Right hindlimb (tissue), 1 donor: ENCODE measurements at places on chromosomes 7 and 10.
A peak's percentile ranks its signal among the peaks of the same experiment; 100 is the strongest.

DNA sequence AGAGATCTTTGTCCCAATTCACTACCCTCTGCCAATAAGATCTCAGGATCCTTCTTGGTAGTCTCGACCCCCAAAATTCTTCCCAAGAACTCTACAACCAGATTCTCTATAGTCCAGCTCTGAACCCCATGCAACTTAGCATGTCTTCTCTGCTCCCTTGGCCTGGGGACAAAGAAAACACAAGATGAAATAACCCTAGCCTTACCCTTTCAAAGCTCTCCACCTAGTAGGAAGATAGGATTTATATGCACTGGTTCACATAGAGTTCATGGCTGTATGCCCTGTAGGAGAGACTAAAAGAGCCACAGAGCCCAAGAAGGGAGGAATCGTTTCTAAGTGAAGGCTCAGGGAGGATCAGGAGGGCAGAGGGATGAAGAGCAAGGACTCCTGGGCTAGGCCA lies 96.1 kb downstream of the PPP1R3C start:
- no peak for DNase-seq

DNA sequence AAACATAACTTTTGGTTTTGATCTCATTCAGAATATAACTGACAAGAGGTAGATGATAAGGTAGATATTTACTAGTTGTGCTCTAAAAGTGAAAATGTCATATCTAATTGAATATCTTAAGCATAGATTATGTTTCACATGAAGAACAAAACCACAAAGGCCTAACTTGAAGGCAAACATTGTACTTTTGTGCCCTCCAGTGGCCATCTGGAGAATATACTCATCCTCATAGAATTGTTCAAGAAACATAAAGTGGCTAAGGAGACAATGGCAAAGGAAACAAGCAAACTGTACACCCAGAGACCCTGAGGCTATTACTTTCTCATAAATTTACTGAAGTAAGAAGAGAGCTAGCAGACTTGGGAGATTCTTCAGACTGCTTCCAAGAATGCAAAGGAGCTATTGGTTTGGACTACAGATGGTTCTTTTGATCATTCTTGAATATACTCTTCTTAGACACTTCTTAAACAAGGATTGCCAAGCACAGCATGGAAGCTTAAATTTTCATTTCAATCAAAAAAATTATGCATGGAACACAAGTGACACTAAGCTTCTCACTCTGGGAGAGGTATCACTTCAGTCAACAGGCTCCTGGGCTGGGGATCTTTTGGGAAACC lies 98.2 kb upstream of the DKK1 start:
- DNase-seq = peak; percentile 62

DNA sequence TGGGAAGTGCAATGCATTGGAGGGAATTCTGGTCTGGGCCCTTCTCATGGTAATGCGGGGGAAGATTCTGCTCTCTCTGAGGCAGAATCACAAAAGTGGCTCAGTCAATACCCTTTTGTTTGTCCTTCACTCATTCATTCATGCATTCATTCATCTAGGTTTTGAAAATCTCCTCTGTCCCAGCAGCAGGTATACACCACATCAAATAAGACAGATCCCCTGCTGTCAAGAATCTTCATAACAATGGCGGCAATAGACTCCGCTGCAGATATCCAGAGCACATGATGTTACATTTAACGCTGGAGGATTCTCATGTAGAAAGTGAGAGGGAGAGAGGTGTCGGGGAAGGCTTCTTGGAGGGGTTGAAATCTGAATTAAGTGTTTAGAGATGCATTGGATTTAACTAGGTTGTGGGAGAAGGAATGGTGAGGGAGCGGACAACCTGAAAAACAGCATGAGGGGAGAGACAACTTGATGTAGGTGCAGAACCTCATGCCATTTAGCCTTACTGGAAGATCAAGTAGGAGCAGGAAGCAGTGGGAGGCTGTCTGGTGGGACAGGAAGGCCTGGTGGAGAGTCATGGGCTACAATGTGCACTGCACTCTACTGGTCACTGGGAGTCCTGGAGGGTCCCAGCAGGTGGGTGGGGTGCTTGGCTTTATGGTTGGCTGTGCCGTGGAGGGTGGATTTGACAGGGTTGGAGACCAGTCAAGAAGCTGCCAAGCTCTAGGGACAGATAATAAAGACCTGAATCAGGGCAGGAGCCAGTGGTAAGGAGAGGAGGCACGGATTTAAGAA lies 5.2 kb upstream of the FAM180A start:
- no peak for DNase-seq

DNA sequence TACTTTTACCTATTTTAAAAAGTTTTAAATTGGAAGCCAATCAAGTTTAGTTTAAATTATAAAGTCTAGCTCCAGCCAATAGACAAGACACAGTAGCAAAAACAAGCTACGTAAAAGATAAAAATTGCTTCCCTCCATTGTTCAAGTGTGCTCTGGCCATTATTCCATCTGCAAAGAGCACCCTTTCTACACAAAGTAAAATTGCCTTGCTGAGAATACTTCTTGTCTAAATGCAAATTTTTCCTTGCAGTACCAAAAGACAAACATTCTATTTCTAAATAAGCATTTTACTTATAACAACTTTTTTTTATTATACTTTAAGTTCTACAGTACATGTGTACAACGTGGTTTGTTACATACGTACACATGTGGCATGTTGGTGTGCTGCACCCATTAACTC lies 75.9 kb upstream of the ZNF746 start:
- DNase-seq = no peak

DNA sequence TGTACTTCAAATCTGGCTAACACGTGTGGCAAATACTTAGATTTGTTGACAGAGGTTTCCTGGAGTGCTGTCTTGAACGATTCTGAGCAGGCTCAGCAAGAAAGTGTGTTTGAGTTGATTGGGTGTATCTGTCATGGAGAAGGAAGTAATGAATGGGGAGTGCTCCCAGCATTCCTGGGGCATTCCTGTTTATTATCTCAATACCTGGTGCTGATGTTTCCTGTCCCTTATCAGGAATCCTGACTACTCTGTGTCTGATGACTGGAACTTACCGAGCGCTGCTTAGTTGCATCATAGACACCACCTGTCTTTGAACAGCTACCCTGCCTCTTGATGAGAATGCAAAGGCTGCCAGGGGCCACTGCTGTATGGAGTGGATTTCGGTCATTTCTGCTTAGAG lies 41.0 kb upstream of the TMEM248 start:
- DNase-seq = no peak

- DNase-seq = no peak
Observed at GRCh38 chr7:64320547-64321513, 7.1 kb downstream of the ZNF736 start.

GRCh38 chr10:71252220-71252619 lies 39.9 kb downstream of the UNC5B start:
- DNase-seq = no peak

DNA sequence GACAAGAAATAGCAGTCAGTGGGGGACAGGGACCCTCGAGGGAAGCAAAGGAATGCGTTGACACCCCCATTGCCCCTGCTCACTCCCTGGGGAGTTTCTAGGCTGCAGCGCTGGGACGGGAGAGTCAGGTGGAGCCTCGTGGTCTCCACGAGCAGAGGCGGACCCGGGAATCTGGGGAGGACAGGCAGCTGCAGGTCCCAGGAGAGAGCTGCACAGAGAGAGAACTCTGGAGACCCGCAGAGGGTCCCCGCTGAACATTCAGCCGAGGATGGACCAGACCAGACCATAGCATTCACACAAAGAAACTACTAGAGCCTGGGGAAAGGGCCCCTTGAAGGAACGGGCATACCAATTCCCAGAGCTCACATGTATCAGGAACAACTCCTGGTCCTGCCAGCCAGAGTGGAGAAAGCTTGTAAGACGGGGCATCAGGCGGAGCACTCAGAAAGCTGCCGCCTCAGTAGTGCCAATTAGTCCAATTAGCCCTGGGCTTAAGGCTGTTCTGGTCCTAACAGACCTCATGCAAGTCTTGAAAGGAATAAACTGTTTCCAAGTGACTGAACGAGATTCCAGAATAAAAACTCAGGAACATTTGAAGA lies 966.7 kb upstream of the ZNF722 start:
- no peak for DNase-seq

GRCh38 chr7:43977525-43977924 lies 20.2 kb upstream of the SPDYE1 start:
- no peak for DNase-seq

DNA sequence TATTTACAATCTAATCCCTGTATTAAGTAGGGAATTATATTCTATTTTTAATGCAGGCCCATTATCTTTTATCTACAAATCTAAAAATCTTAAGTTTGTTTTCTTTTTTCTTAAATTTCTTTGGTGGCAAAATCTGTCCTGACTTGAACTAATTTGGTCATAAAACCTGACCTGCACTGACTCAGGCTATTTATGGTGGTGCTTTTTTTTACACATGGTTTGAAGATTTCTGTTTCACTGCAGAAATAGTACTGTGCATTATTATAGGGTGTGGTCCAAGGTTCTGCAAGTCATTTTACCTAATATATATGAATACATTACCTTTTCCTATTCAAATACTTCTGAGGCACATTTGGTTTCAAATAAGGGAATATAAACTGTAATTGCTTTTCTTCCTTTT lies 137.0 kb downstream of the CD36 start:
- DNase-seq = no peak

DNA sequence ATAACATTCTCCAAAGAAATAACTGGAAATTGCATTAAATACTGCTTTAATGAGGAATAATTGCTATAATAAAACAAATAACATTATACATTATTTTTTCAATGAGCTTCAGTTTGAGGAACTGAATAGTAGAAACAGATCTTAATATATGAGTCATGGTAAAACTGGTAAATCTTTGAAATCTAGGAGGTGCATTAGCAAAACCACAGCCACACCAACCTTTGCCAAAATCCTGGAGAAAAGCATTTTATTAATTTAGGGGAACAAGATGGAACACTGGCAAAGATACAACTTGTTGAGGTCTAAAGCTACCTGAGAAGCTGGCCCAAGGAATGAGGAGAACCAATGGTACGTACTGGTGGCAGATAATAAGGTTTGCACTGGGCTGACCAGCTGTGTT lies 5.4 kb upstream of the ASL start:
- DNase-seq = no peak

DNA sequence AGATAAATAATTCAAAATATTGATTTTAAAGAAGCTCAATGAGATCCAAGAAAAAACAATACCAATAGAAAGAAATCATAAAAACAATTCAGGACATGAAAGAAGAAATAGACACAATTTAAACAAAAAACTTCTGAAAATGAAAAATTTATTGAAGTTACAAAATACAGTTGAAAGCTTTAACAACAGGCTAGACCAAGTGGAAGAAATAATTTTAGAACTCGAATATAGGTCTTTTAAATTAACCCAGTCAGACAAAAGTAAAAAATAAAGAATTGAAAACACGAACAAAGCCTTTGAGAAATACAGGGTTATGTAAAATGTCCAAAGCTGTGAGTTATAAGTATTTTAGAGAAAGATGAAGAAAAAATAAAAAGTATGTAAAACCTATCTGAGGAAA lies 152.4 kb upstream of the SMIM30 start:
- no peak for DNase-seq

GRCh38 chr7:17622451-17622850 lies 317.8 kb downstream of the SNX13 start:
- DNase-seq = no peak

DNA sequence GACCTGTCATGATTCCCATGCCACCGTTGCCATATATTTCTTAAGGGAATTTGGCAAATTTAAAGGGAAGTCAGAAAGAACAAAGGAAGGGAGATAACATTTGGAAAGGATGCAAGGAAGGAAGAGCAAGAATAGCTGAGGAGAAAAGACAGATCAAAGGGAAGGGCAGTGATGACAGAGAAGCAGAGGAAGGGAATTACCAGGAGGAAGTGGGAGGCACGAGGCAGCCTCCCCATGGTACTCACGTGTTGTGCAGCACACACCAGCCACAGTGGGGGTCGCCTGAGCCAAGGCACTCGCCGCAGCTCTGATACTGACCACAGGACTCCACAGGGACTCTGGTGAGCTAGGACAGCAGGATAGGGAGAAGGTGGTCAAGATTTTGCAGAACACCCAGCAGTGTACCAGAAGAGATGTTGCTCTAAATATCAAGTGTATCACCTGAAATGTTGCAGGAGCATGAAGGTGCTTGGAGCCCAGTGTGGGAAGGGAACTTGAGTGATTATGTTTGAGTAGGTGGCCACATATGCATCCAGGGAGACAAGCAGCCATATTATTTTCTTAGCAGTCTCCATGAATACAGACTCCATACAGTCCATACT lies 335.3 kb downstream of the PLXNA4 start:
- no peak for DNase-seq

DNA sequence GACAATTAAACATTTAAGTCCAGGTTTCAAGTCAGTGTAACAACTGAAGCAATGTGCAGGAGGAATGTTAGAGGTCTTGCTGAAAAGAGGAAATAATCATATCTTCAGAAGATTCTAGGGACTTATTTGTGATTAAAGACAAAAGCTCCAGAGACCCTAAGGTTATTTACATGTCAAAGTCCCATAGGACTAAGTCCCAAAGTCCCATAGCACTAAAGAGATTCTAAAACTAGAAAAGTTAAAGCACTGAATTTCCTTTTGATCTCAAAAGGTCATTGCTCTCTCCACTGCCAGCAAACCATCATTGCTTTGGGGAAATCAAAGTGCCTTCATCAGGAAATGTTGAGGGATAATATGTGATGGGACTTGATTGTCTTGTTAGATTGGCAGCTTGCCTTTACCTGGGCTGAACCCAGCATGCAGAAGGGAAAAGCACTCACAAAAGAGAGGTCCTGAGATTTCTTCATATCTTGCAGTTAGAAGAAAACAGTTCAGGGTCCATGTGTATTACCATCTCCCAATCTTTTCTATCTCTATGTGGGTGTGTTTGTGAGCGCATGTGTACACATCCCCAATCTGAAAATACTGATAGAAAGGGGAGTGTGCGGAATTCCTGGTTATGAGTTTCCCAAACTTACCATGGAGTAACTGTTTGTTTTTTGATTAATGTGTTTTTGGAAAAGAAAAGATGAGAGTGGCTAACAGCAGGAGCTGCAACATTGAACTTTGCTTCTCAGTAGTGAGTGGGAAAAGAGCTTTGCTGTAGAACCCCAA lies 21.8 kb downstream of the NUDT13 start:
- no peak for DNase-seq

DNA sequence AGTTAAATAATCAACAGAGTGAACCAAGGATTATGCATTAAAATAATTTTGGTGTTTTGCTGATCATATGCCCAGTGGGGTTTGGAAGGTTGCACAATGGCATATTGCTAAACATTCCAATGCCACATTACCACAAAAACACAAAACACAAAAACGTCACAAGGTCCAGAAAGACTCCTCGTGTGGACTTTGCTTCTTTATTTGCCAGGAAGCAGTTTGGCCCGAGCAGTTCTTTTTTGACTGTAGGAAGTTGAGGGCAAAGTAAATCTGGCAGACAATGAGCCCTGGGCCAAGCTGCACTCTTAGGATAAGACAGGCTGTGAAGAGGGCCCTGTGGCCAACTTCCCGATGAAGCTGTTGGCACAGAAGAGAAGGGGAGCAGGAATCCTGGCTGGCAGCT lies 39.2 kb upstream of the SLC35B4 start:
- DNase-seq = no peak

GRCh38 chr10:93080350-93081046 lies 6.8 kb downstream of the CYP26A1 start:
- peak; percentile 65 for DNase-seq

DNA sequence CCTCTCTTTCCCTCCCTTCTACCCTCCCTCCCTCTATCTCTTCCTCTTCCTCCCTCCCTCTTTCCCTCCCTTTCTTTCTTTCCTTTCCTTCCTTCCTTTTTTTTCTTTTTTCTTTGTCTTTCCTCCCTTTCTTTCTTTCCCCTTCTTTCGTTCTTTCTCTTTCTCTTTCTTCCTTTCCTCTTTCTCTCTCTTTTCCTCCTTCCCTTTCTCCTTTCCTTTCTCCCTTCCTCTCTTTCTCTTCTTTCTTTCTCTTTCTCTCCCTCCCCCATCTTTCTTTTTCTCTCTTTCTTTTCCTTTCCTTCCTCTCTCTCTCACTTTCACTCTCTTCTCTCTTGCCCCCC lies 7.4 kb downstream of the CLDN3 start:
- no peak for DNase-seq
